ENCODE measurements at places on chromosomes 3 and 15. TPM values are rescaled to one million over a fixed set of nuclear protein-coding genes. Genes with fewer than 3 reads are reported as not detected.

MTMR10 gene
- total RNA-seq = 6.6 TPM

DNA sequence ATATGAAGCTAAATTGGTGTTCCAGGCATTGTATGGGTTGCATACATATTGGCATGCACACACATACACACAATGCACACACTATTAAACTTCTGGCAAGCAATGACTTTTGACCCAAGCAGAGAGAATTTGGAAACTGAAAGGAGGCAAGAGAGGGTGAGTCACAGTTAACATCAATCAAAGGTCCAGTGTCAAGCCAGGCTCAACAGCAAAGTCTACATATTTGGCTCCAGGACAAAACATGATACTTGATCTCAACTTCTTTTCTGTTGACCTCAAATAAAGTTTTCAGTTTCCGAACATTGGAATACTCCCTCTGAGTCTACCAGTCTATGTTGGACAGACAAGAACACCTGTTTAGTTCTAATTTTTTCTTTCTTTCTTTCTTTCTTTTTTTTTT, 28.3 kb downstream of the IL12A start:
- H3K4me3 ChIP-seq = no peak overlapping the region
- H3K27ac ChIP-seq = no peak overlapping the region
- no peaks in the 10 kb centered on the region for H3K27me3 ChIP-seq
- no peaks in the 10 kb centered on the region for H3K4me1 ChIP-seq
- no peak for DNase-seq

CLDN18 gene
- total RNA-seq = 0.11 TPM

- no peak overlapping the region for H3K27ac ChIP-seq
- no peak overlapping the region for H3K4me3 ChIP-seq
- DNase-seq = no peak
- no peaks in the 10 kb centered on the region for H3K27me3 ChIP-seq
- no peaks in the 10 kb centered on the region for H3K4me1 ChIP-seq
Measured at GRCh38 chr3:161295325-161295724, 74.2 kb downstream of the NMD3 start.

GRCh38 chr15:34011481-34011880, 27.5 kb downstream of the AVEN start:
- no peak overlapping the region for H3K4me3 ChIP-seq
- no peaks in the 10 kb centered on the region for H3K36me3 ChIP-seq
- peaks cover 15% of the 10 kb centered on the region for H3K27me3 ChIP-seq
- no peak overlapping the region for H3K27ac ChIP-seq
- DNase-seq = no peak
- H3K4me1 ChIP-seq = no peaks in the 10 kb centered on the region

PLS1 gene
- 9.0 TPM for total RNA-seq

- no peak overlapping the region for H3K4me3 ChIP-seq
- H3K36me3 ChIP-seq = no peaks in the 10 kb centered on the region
- H3K27ac ChIP-seq = no peak overlapping the region
- no peak for DNase-seq
- H3K4me1 ChIP-seq = no peaks in the 10 kb centered on the region
- H3K27me3 ChIP-seq = no peaks in the 10 kb centered on the region
Measured at GRCh38 chr3:62585861-62586260, 212.5 kb upstream of the FEZF2 start.

GOLGA8N gene
- 0.24 TPM for total RNA-seq

NR2E3 gene
- total RNA-seq = not detected

SATB1 gene
- total RNA-seq = 0.75 TPM

GRCh38 chr15:82849556-82850512, 40.4 kb downstream of the WHAMM start:
- no peaks in the 10 kb centered on the region for H3K36me3 ChIP-seq
- H3K27me3 ChIP-seq = no peaks in the 10 kb centered on the region
- H3K4me1 ChIP-seq = peaks cover 35% of the 10 kb centered on the region
- H3K4me3 ChIP-seq = no peak overlapping the region

- H3K27me3 ChIP-seq = no peaks in the 10 kb centered on the region
- peak overlapping the region; percentile 77 for H3K4me3 ChIP-seq
- peaks cover 43% of the 10 kb centered on the region for H3K4me1 ChIP-seq
- peak overlapping the region; percentile 97 for H3K27ac ChIP-seq
- H3K36me3 ChIP-seq = peaks cover 3% of the 10 kb centered on the region
Measured at GRCh38 chr15:90184786-90185704, 16.1 kb upstream of the SEMA4B start.

GRCh38 chr3:61780016-61780415, 218.6 kb downstream of the PTPRG start:
- H3K4me3 ChIP-seq = no peak overlapping the region
- no peak overlapping the region for H3K27ac ChIP-seq
- DNase-seq = no peak
- no peaks in the 10 kb centered on the region for H3K36me3 ChIP-seq

GRCh38 chr3:46162975-46163555, 45.0 kb downstream of the CCR1 start:
- H3K27ac ChIP-seq = no peak overlapping the region
- H3K36me3 ChIP-seq = no peaks in the 10 kb centered on the region

DNA sequence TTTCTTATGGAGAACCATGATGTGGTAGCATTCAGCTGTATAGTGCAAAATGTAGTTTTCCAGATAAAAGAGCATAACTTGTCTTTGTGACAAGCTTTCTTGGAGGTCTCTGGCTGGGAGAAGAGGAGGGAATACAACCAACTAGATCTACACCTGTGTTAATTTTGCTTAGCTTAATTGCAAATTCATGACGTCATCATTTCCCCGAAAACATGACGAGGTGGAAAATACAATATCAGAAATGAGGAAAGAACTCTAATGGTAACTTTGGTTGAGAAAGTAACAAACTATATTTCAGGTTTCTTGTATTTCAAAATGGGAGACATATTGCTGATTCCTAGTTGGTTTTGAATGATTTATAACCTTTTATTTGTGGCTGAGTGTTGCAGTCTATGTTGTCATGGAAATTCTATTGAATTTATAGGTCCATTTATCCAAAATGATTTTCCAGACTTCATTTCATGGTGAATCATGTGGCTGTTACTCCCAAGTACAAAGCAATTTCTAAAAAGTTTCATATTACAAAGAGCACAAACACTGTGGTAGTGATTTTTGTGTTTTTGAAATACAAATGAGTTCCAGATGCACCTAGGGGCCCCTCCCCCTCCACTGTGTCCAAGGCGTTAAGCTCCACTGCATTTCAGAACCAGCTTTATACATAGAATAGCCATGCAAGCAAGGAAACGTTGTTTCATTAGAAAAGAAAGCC, 307.2 kb downstream of the FEZF2 start:
- no peaks in the 10 kb centered on the region for H3K27me3 ChIP-seq
- no peak overlapping the region for H3K27ac ChIP-seq
- H3K4me3 ChIP-seq = no peak overlapping the region
- H3K4me1 ChIP-seq = no peaks in the 10 kb centered on the region

GRCh38 chr15:73370151-73370550, 1.4 kb upstream of the HCN4 start:
- H3K4me1 ChIP-seq = no peaks in the 10 kb centered on the region
- no peak for DNase-seq
- peaks cover 55% of the 10 kb centered on the region for H3K27me3 ChIP-seq

- no peak overlapping the region for H3K4me3 ChIP-seq
- no peaks in the 10 kb centered on the region for H3K4me1 ChIP-seq
- H3K27me3 ChIP-seq = no peaks in the 10 kb centered on the region
- no peaks in the 10 kb centered on the region for H3K36me3 ChIP-seq
Measured at GRCh38 chr3:51712963-51713362, 6.1 kb downstream of the GRM2 start.

- no peaks in the 10 kb centered on the region for H3K27me3 ChIP-seq
- no peaks in the 10 kb centered on the region for H3K4me1 ChIP-seq
- H3K36me3 ChIP-seq = no peaks in the 10 kb centered on the region
Measured at GRCh38 chr15:98503970-98504369, 144.4 kb upstream of the IGF1R start.

DNA sequence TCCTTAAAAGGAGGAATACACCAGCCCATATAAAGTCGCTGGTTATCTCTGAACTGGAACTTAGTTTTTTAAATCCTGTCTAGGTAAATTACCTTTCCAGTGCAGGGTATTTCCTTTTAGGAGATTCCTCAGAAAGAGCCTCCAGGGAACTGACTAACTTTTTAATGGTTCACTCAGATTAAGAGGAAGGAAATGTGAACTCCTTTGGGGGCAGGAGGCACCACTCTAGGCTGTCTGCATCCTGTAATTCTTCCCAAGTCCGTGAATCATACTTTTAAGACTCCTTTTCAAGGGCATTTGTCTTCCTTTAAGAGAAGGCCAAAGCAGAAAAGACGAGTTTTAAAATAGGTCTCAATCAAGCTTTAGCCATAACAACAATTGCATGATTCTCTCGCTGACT, 871.2 kb upstream of the NR2F2 start:
- H3K4me1 ChIP-seq = no peaks in the 10 kb centered on the region
- no peak overlapping the region for H3K4me3 ChIP-seq
- no peak for DNase-seq
- H3K27me3 ChIP-seq = peaks cover 2% of the 10 kb centered on the region

DNA sequence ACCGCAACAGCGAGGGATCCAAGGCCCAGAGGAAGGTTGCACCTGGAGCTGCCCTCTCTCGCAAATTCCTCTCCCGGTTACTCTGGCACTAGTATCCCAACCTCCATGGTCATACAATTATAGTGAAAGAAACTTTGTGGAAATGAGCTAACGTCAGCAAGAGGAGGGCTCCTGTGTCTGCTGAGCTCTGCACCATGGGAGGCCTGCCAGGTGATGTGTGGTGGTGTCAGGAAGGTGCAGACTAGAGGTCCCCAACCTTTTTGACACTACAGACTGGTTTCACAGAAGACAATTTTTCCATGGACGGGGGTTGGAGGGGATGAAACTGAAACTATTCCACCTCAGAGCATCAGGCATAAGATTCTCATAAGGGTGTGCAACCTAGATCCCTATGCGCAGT, 13.2 kb upstream of the IQCF6 start:
- H3K4me1 ChIP-seq = no peaks in the 10 kb centered on the region
- no peaks in the 10 kb centered on the region for H3K36me3 ChIP-seq
- no peak overlapping the region for H3K4me3 ChIP-seq
- no peaks in the 10 kb centered on the region for H3K27me3 ChIP-seq
- DNase-seq = no peak

GRCh38 chr3:48695393-48695753, 9.7 kb upstream of the NCKIPSD start:
- H3K27ac ChIP-seq = no peak overlapping the region
- H3K4me1 ChIP-seq = 0 out of 2 replicates have a peak, but pooled peaks cover 4% of the 10 kb centered on the region
- H3K4me3 ChIP-seq = no peak overlapping the region
- no peaks in the 10 kb centered on the region for H3K27me3 ChIP-seq
- peak; percentile 27 for DNase-seq

GNAI2 gene
- 60.5 TPM for total RNA-seq

AGBL1 gene
- total RNA-seq = not detected

MITF gene
- total RNA-seq = 16.5 TPM

FRMD4B gene
- total RNA-seq = 0.25 TPM

GRCh38 chr3:156518726-156519125, 36.2 kb downstream of the SSR3 start:
- no peaks in the 10 kb centered on the region for H3K36me3 ChIP-seq
- no peak overlapping the region for H3K27ac ChIP-seq
- no peaks in the 10 kb centered on the region for H3K27me3 ChIP-seq
- DNase-seq = no peak
- H3K4me3 ChIP-seq = no peak overlapping the region
- no peaks in the 10 kb centered on the region for H3K4me1 ChIP-seq

- no peak for DNase-seq
- no peaks in the 10 kb centered on the region for H3K36me3 ChIP-seq
- no peaks in the 10 kb centered on the region for H3K4me1 ChIP-seq
Measured at GRCh38 chr15:87200149-87200548, 1056.4 kb downstream of the NTRK3 start.

ALS2CL gene
- total RNA-seq = 0.13 TPM

DNA sequence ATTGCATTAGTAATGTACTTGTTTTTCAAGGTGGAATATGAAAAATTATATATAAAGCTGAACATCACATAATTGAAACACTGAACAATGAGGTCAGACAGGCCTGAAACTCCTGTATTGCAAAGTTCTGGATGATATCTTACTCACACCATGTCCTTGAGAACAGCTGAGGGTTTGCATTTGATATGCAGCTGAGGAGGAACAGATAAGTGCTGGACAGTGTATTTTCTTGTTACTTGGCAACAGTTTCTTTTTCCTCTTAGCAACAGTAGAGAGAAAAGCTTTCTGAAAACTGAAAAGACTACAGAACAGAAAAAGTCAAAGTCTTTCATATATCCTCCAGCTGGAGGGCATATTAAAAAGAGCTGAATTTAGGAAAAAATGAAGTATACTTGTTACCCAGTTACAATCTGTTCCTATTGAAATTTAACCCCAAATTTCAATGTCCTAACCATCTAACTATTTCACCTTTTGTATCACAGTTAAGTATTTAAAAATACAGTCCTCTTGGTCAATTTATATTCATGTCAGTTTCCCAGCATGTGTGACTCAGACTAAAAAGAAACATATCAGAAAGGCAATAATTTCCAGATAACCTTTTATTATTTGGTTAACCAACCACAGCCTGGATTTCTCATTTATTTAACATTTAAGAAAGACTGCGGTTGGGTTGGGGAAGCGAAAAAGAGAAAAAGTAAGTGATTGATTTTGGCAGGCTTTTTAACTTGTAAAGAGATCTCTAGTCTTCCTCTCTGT, 733.0 kb upstream of the DPPA4 start:
- no peak for DNase-seq
- H3K36me3 ChIP-seq = no peaks in the 10 kb centered on the region
- H3K4me3 ChIP-seq = no peak overlapping the region
- H3K27me3 ChIP-seq = no peaks in the 10 kb centered on the region
- no peak overlapping the region for H3K27ac ChIP-seq
- H3K4me1 ChIP-seq = no peaks in the 10 kb centered on the region

DNA sequence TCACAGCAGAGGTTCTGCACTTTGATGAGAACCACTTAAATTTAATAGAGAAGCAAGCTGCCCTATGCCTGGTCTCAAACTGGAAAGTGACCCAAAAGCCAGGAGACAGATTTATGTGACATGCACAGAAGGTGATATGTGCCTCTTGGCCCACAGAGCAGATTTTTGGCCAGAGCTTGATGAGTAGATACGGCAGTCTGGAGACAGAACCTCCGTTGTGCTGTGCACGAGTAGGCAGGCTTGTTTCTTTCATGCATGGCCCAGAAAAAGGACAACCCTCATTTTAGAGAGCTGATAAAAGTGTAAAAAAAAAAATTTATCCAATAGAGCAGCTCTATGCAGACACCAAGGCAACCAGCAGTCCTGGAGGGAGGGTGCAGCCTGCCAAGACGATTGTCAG, 423.1 kb downstream of the CNTN6 start:
- no peak overlapping the region for H3K4me3 ChIP-seq
- no peak overlapping the region for H3K27ac ChIP-seq
- DNase-seq = no peak
- H3K27me3 ChIP-seq = no peaks in the 10 kb centered on the region
- H3K36me3 ChIP-seq = no peaks in the 10 kb centered on the region

THOC7 gene
- 67.8 TPM for total RNA-seq

GRCh38 chr3:65914740-65915367, 123.9 kb downstream of the MAGI1 start:
- H3K27me3 ChIP-seq = no peaks in the 10 kb centered on the region
- H3K36me3 ChIP-seq = no peaks in the 10 kb centered on the region
- H3K4me3 ChIP-seq = no peak overlapping the region
- no peaks in the 10 kb centered on the region for H3K4me1 ChIP-seq

GRCh38 chr3:127417709-127418559, 130.1 kb upstream of the PRR20G start:
- H3K4me1 ChIP-seq = no peaks in the 10 kb centered on the region
- H3K27ac ChIP-seq = no peak overlapping the region
- H3K27me3 ChIP-seq = peaks cover 31% of the 10 kb centered on the region

Measured in K562 (cell line).